Transverse colon (tissue), 4 donors: ENCODE measurements at places on chromosomes 2 and 18. TPM values are rescaled to one million over a fixed set of nuclear protein-coding genes. Genes with fewer than 3 reads are reported as not detected.

Gene INHBB
- 1.1 TPM for total RNA-seq

Gene UGT1A4
- 9.0 TPM for total RNA-seq

Gene AQP12B
- not detected for total RNA-seq

Gene TBR1
- not detected for total RNA-seq

Gene PTH2R
- not detected for total RNA-seq

Gene GAREM1
- 7.9 TPM for total RNA-seq

GRCh38 chr2:194824450-194824849 is 832.6 kb upstream of the SLC39A10 start:
- no peak for DNase-seq

DNA sequence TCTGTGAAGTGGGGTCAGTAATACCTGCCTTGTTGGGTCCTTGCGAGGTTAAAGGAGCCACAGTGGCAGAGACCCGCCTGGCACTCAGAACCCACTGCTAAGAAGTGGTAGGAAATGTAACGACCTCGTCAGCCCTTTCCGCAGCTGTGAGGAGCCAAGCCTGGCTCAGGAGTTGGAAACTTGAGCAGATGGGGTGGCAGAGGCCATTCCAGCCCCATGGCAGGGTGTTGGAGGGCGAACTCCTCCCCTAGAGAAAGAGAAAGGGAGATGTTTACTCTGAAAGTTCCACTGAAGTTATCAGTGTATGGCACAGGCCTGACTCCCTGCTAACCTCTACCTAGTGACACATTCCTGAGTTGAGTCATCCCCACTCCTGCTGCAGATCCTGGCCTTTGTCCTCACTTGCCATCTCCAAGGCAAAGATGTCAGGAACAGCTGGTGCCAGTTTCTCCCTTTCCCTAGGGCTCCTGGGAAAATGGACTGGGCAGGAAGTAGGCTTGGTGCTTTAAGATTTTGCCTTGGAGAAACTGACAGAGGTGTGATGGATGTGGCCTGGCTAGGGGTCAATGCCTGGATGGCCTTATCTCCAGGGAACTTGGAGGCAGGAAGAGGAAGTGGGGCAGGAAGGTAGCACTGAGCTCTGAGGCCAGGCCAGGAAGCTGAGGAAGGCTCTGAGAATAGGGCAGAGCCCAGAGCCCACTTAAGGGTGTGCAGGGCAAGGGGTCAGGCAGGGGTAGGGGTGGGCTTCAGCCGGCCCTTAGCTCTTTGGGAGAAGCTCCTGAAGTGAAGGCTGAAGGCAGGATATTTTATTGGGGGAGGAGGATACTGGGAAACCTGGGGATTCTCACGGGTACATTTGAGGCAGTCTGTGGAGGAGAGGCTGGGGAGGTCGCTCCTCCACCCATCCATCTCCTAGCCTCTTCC is 888 bp downstream of the VAMP5 start:
- peak; percentile 54 for DNase-seq

GRCh38 chr2:222353993-222354392 is 55.2 kb upstream of the PAX3 start:
- no peak for DNase-seq

- no peak for DNase-seq
Observed at GRCh38 chr2:149027590-149028250, 10.8 kb upstream of the LYPD6B start.

- DNase-seq = no peak
Observed at GRCh38 chr2:98014379-98014778, 18.6 kb upstream of the TMEM131 start.

- DNase-seq = no peak
Observed at GRCh38 chr2:120176526-120176925, 46.7 kb downstream of the TMEM185B start.

- no peak for DNase-seq
Observed at GRCh38 chr2:126370201-126370600, 285.8 kb upstream of the GYPC start.

GRCh38 chr2:61328707-61329251 is 142.1 kb downstream of the USP34 start:
- DNase-seq = peak; percentile 13

DNA sequence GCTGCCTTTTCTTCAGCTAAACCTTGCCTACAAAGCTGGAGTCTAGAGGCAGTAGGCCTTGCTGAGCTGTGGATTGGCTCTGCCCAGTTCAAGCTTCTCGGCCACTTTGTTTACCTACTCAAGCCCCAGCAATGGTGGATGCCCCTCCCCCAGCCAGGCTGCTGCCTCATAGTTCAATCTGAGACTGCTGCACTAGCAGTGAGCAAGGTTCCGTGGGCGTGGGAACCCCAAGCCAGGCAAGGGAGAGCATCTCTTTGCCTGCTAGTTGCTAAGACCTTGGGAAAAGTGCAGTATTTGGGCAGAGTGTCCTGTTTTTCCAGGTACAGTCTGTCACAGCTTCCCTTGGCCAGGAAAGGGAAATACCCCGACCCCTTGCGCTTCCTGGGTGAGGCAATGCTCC is 68.9 kb downstream of the VAPA start:
- DNase-seq = no peak

- DNase-seq = peak; percentile 52
Observed at GRCh38 chr2:30225131-30225762, 6.1 kb upstream of the LBH start.

- DNase-seq = no peak
Observed at GRCh38 chr2:60234274-60234986, 319.0 kb downstream of the BCL11A start.

- no peak for DNase-seq
Observed at GRCh38 chr2:60335533-60336237, 217.8 kb downstream of the BCL11A start.

- DNase-seq = peak; percentile 94
Observed at GRCh38 chr2:219249203-219249980, 3.7 kb upstream of the TUBA4B start.
